ENCODE measurements at places on chromosomes 7 and 10.

GRCh38 chr10:85175635-85176034 is 847.2 kb downstream of the CCSER2 start:
- DNase-seq: no peak

GRCh38 chr7:79308192-79308591 is 145.3 kb downstream of the MAGI2 start:
- DNase-seq: no peak

GRCh38 chr7:38748056-38748610 is 117.0 kb upstream of the AMPH start:
- DNase-seq: peak; percentile 19

DNA sequence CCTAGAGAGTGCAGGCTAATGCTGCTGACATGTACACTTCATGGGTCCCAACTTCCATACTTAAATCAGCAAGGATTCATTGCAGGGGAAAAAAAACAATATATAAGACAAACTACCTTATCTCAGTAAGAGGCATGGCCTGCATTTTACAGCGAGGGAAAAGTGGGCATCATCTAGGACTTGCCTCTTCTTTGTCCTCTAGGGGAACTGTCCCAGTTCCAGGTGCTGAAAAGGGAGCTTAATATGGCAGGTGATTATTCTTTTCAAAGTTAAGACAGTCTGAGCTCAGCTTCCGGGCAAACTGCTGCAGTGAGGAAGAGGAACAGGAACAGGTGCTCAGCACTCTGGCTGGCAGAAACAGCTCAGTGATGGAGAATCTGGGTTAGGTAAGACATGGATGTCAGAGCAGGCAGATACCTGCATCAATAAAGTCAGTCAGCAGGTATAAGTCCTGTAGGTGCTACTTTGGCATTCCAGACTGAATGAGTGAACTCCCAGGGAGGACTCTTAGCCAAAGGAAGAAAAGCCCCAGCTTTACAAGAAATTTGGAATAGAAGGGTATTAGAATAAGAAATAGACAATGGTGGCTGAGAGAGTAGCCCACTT is 147.2 kb downstream of the TMEM178B start:
- no peak for DNase-seq

- DNase-seq: peak; percentile 75
These were observed 115.2 kb upstream of the PITRM1 start for GRCh38 chr10:3287572-3288445.

Data from Calu3 (cell line).